ENCODE measurements at places on chromosomes 7 and 10.

DNA sequence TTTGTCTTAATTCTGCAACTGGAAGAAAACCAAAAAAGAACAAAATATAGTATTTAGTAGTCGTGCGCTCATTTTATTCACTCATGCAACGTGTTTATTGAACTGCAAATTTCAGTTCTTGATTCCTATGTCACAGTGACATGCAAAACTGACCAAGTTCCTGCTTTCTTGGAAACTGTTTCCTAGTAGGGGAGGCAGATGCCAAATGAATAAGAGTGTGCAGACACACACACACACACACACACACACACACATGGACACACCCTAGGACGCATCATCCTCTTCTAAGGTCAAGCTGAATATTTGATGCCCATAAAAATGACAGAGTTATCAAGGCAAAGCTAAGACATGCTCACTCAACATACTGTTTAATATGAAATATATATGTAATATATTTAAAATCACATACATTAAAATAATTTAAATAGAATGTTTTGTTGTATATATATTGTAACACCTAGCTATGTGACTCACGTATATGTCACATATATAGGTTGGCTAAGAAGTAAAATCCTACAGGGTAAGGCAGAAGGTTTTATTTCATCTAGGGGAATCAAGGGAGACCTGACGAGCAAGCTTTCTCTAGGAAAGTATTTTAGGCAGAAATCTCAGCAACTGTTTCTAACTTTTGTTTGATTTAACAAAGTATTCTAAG is 79.6 kb downstream of the SVIL start:
- DNase-seq, result no peak

DNA sequence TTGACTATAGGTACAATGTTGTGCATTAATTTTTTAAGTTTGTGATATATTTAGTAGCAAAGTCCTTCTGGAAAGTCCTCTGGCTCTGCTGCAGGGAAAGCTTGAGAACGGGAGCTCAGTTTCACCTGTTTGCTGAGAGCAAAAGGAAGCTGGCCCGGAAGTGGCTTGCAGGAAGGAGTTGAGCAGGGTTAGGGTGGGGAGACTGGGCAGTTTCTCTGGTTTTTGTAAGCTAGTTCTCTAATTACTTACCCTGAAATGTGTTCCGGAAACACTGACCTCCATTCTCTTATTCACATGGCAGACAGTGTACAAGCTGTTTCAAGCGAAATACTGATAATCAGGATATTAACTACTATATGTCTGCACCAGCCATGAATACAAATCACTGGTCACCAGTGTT is 22.3 kb downstream of the MAP3K8 start:
- DNase-seq, result no peak

DNA sequence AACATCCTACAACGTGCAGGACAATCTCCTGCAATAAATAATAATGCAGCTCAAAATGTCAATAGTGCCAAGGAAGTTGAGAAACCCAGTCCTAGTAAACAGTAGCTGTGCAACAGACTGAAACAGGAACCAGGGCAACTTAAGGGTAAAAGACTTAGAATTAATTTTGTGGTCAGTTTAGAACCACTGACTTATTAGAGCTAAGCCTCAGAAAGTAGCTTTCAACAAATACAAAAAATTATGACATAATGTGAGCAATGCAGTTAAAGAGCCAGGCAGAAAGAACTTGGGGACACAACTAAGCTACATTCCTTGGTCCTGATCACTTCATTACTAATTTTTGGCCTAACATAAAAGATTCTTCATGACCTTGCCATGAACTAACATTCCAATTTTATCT is 195.4 kb downstream of the MACC1 start:
- no peak for DNase-seq

- DNase-seq, result no peak
Observed at GRCh38 chr10:131273476-131273875, 38.0 kb downstream of the TCERG1L start.

DNA sequence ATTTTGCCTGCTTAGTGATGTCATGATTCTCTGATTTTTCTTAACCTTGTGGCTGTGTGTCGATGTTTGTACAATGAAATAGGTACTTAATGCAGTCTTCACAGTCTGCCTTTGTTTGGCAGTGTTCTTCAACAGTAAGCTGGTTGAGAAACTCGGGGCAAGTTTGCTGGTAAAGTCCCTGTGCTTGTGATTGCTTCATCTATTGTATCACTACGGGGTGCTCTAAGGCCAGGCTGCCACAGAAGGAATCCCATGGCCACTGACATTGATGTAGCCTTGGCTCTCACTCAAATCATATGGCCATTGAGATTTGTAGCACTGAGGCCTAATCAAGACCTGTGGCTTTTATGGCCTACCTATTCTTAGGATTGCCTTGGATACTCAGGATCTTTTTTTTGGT is 33.5 kb upstream of the PRSS37 start:
- DNase-seq, result no peak

DNA sequence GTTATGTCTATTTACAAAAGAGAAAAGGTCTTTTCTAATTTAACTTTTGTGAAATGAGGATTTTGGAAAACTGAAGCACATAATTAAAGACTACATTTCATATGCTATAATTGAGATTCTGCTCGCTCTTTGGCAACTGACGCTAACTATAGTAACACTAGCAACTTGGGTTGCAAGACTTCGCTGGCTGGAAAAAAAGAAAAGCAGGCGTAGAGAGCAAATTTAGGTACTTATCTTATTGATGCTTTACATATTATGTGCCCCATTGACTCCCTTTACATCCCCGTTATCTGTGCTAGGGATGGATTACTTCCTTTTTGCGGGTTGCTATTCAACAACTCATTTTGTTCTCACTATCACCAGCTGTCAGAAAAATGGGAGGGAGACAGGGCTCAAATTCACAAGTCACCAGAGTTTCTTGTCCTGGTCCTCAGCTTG is 10.5 kb downstream of the SEMA3C start:
- DNase-seq, result no peak

DNA sequence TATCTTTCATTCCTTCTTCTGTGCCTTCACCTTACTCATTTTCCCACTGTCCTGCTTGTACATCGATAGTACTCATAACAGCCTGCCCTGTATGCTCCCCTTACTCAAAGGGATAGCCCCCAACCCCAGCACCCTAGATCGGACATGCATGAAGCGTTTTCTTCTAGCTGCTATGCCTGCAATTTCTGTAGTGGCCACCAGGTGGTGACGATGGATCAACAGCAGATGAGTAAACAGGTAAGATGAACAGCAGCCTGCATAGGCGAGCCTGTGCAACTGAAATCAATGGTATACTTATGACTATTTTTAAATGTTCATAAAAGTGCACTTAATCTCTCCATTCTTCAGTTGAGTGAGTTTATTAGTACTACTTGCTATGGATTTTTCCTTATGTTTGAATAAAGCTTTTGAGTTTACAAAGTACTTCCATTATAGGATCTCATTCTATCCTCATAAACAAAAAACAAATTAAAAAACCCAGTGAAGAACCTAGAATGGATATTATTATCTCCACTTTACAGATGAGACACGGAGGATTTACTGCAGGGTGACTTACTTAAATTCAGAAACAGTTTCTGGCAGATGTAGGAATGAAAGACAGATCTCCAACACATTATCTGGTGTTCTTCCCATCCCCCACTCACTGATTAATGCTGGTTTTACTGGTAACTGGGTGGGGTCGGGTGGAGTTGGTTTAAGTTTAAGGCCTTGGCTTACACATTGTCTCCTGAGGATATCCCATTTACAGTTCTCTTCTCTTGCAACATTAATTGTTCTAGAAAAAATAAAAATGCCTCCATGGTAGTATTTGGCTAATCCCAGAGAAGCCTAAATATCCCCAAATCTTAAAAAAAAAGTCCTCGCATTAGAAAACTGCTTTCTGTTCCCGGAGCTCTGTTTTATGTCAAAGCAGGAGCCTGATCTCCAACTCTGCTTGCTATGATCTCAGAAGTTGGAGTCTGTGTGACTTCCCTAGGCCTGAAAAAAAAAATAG is 222.1 kb downstream of the GLI3 start:
- no peak for DNase-seq
